Activated CD8-positive, alpha-beta T cell treated with anti-CD3 and anti-CD28 coated beads, Interleukin-2, amount 10 ng/mL, durations not matched to agents 7 days and 5 days (primary cell): ENCODE measurements at places on chromosomes 3 and 15.

DNA sequence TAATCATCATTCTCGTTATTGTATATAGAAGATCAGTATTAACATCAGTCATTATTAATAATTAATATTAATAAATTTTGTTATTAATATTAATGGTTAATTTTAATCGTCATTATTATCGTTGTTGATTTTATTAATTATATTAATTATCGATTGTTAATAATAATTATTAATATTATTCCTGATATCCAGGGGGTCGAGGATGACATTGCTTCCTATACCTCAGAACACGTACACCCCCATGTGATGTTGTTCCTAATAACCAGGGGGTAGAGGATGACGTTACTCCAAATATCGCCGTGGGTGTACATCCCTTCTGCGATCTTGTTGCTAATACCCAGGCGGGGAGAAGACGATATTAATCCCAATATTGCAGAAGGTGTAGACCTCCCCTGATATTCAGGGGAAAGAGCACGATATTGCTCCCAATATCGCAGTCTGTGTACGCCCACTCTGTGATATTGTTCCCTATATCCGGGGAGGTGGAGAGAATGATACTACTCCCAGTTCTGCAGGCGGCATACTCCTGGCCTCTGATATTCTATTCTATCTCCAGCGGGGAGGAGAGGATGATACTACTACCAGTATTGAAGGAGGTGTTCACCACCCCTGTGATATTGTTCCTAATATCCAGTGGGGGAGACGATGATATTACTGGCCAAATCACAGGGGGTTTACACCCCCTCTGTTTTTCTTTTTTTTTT lies 22.3 kb upstream of the BMF start:
- DNase-seq, result no peak

DNA sequence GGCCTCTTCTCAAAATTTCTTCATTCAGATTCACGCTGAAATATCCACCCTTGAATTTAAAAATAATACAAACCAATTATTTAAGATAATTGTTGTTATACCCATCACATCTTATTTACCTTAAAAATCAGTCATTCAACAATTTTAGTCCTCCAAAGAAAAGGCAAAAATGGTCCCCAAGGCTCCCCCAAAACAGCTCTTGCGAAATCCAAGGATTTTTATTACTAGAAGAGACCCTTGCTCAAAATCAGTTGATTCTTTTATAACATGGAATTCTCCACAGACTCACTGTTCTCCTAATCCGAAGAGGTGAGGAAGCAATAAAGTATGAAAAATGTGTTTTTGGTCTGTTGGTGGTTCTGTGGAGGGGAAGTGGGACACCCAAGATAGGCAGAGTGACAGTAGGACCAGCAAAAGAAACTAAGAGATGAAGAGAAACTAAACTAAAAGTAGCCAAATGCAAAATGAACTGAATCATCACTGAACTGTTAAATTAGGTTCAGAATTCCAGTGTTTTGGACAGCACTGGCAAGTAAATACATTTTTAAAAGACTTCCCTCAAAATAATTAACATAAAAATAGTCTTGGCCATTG lies 19.1 kb upstream of the PLCH1 start:
- DNase-seq, result no peak

- DNase-seq, result no peak
Measured at GRCh38 chr3:122427857-122428471, 12.1 kb upstream of the WDR5B start.

DNA sequence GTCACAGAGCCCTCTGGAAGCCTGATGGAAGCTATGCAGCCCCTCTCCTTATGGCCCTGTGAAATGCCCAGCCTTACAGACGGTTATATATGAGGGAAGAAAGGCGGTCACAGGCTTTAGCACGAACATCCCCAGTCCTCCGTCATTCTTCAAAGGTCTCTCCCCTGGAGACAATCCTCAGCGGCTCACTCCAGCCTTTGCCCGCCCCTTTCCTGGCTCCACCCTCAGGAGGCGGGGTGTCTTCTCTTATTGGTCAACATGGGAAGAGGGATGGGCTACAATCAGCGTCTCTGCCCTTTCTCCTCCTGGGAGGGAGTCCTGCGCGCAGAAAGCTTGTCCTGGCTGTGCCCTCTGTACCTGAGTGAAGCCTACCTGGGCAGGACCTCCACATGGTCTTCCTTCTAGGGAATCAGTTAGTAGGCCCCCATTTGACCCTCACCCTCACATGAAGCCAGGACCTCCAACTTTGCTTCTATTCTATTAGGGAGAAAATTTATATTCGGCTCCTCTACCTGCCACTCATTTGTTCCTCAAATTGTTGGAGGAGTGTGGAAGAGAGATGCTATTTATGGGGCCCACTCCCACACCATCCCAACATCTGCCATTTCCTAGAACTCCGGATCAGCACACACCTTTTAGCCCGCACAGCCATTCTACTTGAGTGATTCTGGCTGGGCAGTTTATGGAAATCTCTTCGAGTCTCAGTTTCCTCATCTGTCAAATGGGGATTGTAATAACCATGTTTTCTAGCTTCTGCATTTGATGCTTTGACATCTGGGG lies 112.9 kb upstream of the SLC6A11 start:
- DNase-seq, result no peak

DNA sequence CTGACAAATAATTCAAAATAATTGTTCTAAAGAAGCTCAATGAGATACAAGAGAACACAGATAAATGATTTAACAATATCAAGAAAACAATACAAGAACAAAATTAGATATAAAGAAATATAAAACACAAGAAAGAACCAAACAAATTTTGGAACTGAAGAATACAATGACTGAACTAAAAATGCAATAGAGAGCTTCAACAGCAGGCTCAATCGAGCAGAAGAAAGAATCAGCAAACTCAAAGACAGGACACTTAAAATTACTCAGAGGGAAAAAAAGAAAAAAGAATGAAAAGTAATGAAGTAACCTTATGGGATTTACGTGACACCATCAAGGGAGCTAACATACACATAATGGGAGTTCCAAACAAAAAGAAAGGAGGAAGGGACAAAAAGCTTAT lies 32.1 kb downstream of the CCDC54 start:
- no peak for DNase-seq

DNA sequence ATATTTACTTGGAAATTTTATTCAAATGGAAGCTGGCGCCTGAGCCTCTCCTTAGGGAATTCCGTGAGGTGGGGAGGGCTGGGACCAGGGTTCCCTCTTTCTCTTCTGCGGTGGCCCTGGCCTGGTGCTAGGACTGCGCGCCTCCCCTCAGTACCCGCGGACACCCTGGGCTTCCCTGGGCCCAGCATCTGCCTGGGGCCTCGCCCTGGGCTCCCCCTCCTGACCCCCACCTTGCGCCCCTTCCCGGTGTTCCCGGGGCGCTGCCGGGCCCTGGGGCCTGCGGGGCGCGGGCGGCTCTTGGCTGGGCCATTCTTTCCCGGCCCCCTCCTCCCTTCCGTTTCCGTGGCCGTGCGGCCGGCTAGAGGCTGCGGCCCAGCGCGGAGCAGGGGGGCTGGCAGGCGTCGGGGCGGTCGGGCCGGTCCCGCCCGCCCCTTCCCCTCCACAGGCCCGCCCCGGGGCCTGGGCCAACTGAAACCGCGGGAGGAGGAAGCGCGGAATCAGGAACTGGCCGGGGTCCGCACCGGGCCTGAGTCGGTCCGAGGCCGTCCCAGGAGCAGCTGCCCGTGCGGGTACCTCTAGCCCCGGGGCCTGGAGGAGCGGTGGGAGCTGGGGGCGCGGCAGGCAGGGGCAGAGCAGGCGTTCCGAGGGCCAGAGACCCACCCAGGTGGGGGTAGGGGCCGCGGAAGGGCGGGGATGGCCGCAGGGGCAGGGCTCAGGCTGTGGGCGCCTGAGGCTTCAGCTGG lies at the start of gene FES:
FES (plus strand) TSS at position 529 of the 743 bp plus-strand sequence. CDS start 542 bp downstream, outside the sequence.
- no peak for DNase-seq

DNA sequence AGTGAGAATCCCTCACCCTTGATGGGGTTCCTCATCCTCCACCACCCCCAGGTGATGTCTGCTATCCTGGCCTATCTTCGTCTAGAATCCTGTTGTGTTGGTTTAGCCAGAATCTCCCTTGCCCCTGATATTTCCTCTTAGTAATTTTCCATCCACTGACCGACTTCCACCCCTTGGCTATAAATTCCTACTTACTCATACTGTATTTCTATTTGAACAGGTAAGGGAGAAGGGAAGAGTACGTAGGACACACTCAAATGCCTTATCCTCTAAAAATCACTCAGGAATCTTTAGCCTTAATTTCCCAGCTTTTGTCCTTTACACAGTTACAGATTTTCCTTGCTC lies 678 bp upstream of the TFG start:
- DNase-seq, result no peak

DNA sequence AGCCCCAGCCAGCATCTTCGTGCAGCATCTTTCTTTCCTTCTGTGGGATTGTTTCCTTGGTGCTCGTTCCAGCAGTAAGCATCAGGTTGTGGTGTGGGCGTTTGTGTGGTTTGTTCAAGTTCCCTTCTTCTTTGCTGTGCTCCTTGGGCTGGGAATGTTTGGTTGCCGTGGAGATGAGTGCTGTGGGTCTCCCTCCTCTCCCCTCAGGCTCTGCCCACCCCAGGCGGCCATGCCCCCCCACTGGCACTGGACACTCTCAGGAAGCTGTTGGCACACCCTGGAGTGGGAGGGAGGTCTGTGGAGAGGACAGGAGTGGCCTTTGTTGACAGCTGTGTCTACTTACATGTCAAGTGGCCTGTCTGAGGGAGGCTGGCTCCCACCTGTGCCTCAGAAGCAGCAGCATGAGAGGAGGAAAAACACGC lies 46.5 kb upstream of the SACM1L start:
- DNase-seq, result no peak

GRCh38 chr3:175763948-175764347 lies 904.8 kb downstream of the NAALADL2 start:
- DNase-seq, result no peak

- no peak for DNase-seq
Measured at GRCh38 chr3:110593749-110594148, 477.9 kb upstream of the NECTIN3 start.

- no peak for DNase-seq
Measured at GRCh38 chr3:183217548-183218332, 35.3 kb upstream of the B3GNT5 start.

- no peak for DNase-seq
Measured at GRCh38 chr3:87359826-87360225, 83.4 kb upstream of the POU1F1 start.

GRCh38 chr15:81473177-81473576 lies 99.2 kb upstream of the TMC3 start:
- DNase-seq, result no peak

GRCh38 chr15:101126618-101127505 lies 125.0 kb downstream of the CHSY1 start:
- DNase-seq, result peak; percentile 43

GRCh38 chr15:47213883-47214282 lies 503.4 kb upstream of the SEMA6D start:
- no peak for DNase-seq

DNA sequence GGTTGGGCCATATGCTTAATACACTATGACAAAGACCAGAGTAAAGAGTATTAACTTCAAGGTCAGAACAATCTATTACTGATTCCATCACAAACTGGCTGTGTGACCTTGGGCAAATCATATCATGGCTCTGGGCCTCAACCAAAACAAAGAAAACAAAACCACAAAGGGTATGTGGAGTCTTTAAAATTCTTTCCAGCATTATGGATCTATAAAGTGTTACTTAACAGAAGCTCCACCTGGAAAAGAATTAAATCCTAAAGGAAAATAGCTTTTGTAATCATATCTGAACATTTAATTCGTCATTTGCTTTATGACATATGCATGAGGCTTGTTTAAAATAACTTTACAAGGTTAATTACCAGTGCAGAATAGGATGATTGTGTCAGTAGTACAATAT lies 265.5 kb downstream of the SATB1 start:
- DNase-seq, result no peak

- DNase-seq, result no peak
Measured at GRCh38 chr3:23644676-23645075, 161.1 kb upstream of the UBE2E1 start.

- DNase-seq, result no peak
Measured at GRCh38 chr3:5055357-5056110, 66.6 kb upstream of the ARL8B start.

DNA sequence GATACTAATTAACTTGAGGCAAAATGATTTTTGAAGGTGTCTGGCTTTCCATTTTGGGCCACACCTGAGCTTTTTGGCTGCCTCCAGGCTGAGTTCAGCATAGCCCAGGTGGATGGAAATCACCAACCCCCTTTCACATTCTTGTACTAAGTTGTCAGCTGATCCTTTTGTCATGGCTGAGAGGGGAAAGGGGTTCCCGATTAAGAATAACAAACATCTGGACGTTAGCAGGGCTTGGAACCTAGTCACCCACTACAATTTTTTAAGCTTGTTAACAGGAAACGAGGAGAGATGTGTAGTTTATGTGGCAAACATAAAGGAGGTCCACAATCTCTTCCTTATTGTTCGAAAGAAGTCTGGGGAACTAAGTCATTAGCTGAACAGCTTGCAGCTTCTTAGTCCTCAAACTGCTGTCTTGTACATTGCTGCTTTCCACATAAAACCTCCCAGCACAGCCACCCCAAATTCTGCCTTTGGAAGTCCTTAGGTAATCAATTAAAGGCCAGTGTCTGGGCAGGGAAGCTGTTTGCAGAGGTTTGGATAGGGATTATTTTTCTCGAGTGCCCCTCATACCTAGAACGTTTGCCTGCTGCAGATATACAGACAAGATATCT lies 5.0 kb downstream of the NR2F2 start:
- no peak for DNase-seq

DNA sequence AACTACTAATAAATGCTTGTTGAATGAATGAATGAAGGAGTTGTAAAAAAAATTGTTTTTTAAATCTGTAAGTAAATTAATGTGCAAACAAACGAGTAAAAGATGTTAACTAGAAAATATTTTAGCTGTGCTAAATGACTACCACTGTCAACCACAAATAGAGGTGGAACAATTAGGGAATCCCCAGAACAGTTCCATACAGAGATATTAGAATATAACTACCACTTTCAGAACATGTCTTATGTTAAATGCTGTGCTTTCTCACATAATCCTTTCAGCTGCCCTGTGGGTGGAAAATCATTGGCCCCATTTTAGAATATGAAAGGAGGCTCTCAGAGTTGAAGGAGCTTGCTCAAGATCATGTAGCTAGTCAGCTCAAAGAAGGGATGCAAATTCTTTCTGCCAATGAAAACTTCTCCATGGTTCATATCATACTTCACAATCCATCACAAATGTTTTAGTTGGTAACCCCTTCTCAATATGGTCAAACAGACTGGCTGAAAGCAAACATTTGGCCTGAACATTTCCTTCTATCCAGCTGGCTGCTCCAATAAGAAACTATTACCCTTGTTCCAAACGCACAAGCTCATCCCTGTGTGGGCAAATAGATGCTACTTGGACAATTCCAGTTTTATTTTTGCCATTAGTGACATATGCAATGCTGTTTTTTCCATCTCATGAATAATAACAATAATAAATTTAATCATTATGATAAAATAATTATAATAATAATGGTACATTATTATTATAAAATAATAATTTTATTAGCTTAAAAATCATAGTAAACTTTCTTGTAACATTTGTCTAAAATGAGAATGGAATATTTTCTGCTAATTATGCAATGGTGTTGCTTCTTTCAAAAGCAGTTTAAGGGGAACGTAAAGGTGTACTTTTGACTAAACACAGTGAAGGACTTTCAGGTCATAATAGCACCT lies 290.4 kb upstream of the STT3B start:
- DNase-seq, result no peak
